ENCODE measurements at places on chromosomes 5 and 9. TPM values are rescaled to one million over a fixed set of nuclear protein-coding genes. Genes with fewer than 3 reads are reported as not detected.

SH3TC2 gene
- total RNA-seq, result 3.8 TPM

TMC1 gene
- not detected for total RNA-seq

PRUNE2 gene
- 4.1 TPM for total RNA-seq

HRCT1 gene
- total RNA-seq, result 0.90 TPM

PCSK5 gene
- total RNA-seq, result 67.5 TPM

CNTNAP3 gene
- total RNA-seq, result 1.00 TPM

INSL6 gene
- total RNA-seq, result not detected

PROB1 gene
- 0.63 TPM for total RNA-seq

SLCO4C1 gene
- total RNA-seq, result 20.5 TPM

SPATA31C1 gene
- total RNA-seq, result not detected

CDC26 gene
- total RNA-seq, result 39.8 TPM

PRDM9 gene
- 0.56 TPM for total RNA-seq

SHOC1 gene
- total RNA-seq, result 0.37 TPM

ADAMTS2 gene
- 55.4 TPM for total RNA-seq

- DNase-seq, result no peak
Measured at GRCh38 chr5:110852053-110852452, 113.2 kb downstream of the SLC25A46 start.

GRCh38 chr5:141100243-141100805 is at the start of gene PCDHB3:
TSS of gene PCDHB3 (plus strand) at chr5:141100473. CDS start at chr5:141100650, 177 bp downstream.
- no peak for DNase-seq

- no peak for DNase-seq
Measured at GRCh38 chr5:157115502-157115901, 6.7 kb upstream of the HAVCR2 start.

DNA sequence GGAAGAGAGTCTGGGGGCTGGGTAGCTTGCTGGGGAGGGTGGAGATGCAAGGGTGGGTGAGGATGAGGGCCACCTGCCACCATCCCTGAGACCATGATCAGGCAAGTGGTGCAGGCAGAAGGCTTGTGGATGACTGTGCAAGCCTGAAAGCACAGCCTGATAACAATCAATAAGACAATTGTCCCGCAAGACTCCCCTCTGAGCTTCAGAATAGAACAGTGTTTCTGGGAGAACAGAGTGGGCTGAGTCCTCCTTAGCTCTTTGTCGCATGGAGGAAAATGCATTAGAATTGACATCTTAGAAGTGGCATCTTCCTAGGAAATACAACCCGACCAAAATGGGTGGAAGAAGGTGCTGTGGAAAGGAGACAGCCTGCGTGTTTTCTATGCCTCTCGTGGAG is 6.6 kb downstream of the GADD45G start:
- DNase-seq, result no peak

- DNase-seq, result no peak
Measured at GRCh38 chr5:76408104-76408654, 5.1 kb downstream of the IQGAP2 start.

GRCh38 chr5:24391816-24392215 is 253.0 kb downstream of the CDH10 start:
- no peak for DNase-seq

- DNase-seq, result no peak
Measured at GRCh38 chr9:71302776-71303175, 181.4 kb upstream of the TRPM3 start.

DNA sequence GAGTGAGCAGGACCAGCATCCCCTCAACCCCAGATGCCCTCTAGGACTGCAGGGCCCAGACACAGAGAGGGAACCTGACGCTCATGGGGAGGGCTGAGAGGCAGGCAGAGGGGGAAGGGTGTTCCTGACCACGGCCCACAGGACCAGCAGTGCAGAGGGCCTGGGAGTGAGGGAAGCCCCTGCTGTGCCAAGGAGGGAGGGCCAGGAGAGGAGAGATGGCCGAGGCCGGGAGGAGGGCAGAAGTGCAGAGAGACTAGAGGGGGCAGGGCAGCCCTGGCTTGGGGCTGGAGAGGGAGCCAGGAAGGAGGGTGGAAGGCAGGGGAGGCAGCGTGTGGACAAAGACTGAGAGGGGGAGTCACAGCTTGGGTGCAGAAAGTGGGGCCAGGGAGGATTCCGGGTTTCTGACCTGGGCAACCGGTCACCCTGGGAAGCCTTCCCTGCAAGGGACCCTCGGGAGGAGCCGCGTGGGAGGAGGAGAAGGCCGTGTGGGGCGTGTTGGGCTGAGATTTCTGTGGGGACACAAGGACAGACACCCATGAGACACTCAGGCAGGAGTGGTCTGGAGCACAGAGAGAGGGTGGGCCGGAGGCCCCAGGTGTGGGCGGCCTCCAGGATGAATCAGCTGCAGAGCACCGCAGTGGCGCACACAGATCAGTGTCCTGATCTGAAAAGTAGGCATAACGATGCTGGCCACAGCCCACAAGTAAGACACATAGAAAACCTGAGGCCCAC is 117.5 kb downstream of the ADAMTS2 start:
- DNase-seq, result no peak

- no peak for DNase-seq
Measured at GRCh38 chr9:89051421-89052025, 60.3 kb downstream of the S1PR3 start.

GRCh38 chr5:179886190-179886911 is 21.3 kb downstream of the TBC1D9B start:
- no peak for DNase-seq

- peak; percentile 10 for DNase-seq
Measured at GRCh38 chr5:66164044-66164790, 20.1 kb downstream of the SREK1 start.

DNA sequence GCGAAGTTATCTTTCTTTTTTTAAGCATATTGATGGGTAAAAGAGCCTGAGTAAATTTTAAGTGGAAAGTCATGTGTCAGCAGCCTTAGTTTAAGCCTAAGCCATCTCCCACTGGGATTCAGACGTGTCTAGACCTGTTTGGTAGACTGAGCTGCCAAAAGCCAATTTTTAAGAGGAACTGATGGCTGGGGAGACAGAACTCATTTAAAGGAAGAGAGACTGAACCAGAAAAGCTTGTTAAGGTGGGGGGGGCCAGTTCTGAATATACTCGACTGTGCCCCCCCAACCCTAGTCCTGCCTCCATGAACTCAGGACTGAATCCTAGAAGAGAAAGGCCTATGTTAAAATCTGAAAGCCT is 58.3 kb upstream of the PLPP1 start:
- DNase-seq, result no peak

DNA sequence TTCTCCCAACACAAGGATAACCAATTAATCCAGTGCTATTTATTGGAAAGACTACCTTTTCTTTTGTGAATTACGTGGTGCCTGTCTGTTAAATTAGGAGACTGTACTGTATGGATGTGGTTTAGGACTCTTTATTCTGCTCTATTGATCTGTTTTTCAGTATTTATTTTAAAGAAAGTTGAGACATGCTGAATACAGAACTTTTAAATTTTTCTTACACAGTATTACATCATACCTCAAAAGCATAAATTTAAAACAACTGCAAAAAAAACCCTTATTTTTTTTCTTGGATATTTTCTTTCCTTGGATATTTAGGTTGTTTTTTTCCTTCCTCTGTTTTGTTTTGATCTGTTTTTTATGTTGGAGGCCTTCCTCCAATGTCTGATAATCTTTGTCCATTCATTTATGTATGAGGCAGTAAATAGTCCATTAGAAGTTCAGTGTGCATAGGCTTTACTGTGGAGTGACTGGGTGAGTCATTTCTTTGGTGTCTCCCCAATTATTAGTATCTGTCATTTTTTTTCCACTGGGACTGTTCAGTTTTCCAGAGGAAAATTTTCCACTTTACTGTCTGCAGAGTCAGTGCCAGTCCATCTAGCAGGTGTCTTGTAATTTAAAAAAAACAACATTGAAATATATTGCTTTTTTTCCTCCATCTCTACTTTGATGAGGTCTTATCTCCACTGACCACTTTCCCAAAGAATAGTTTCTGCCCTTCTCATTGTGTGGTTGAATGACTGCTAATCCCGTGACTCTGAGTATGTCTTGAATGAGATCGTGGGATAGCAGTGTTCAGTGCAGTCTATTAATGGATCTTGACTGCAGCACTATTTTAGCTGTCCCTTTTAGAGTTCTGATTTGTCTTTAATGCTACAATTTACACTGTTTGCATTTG is 15.2 kb downstream of the CYSTM1 start:
- no peak for DNase-seq

DNA sequence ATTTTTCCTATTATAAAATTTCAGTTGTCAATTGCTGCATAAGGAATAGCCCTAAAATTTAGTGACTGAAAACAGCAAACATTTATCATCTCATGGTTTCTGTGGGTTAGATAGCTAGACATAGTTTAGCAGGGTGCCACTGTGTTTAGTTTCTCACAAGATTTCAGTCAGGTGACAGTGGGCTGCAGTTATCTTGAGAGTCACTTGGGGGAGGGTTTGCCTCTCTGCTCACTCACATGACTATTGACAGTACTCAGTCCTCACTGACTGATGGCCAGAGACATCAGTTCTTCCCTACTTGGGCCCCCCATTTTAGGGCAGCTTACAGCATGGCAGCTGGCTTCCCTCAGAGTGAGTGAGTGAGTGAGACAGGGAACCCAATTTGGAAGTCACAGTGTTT is 42.0 kb downstream of the PBX3 start:
- peak; percentile 10 for DNase-seq

- DNase-seq, result no peak
Measured at GRCh38 chr5:56717253-56717987, 97.9 kb upstream of the MAP3K1 start.

GRCh38 chr9:87179553-87180340 is 232.4 kb upstream of the GAS1 start:
- no peak for DNase-seq

- DNase-seq, result no peak
Measured at GRCh38 chr9:96604004-96604319, 15.7 kb downstream of the CDC14B start.

GRCh38 chr5:151143645-151144044 is 13.9 kb downstream of the ANXA6 start:
- DNase-seq, result no peak

DNA sequence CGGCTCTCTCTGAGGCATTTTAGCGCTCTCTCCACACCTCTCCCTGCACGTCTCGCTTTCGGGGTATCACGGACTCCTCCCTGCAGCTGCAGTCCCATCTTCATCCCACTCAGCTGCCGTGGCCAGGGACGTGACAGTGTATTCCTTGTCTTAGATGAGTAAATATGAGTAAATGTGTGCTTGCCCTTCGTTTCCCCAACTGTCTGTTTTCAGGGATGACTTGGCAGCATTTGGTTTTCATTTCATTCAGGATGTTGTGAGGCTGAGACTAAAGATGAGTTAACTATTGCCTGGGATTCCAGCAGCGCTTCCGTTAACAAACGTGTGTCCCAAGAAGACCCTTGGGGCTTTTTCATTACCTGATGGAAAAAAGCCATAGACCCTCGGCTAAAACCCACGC is 29.5 kb downstream of the GDNF start:
- no peak for DNase-seq

DNA sequence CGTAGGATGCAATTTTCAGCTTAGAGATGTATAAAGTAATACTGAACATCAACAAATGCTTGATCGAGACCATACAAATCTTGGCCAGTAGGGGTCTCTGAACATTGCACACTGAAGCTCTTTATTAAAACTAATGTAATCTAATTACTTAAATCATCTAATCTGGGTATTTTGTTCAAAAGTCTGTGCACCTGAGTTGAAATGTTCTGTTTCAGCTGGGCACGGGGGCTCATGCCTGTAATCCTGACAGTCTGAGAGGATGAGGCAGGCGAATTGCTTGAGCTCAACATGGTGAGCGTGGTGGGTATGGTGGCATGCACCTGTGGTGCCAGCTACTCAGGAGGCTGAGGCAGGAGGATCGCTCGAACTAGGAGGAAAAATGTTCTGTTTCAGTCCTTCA is 41.0 kb downstream of the ESM1 start:
- peak; percentile 27 for DNase-seq

GRCh38 chr5:135353952-135354721 is 44.9 kb downstream of the MACROH2A1 start:
- DNase-seq, result no peak

- DNase-seq, result no peak
Measured at GRCh38 chr5:124575725-124576124, 170.7 kb downstream of the ZNF608 start.

GRCh38 chr5:78419396-78419795 is 59.0 kb downstream of the SCAMP1 start:
- DNase-seq, result no peak

DNA sequence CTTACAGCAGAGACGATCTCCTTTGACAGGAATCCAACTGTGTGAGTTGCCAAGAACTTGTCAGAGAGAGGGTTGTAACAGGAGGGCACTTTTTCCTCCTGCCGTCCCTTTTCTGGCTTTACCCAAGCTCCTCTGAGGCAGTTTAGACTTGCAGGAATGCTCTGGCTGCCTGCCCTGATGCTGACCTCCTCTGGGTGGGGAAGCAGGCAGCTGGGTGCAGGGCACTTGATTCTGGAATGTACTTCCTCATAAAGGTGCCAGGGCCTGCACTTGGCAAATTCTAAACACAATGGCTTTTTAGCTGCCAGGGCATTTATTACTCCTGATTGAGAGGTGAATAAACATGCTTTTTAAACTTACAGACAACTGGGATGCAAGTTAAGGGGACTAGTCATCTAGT is 190.4 kb downstream of the EPB41L4A start:
- DNase-seq, result peak; percentile 35

DNA sequence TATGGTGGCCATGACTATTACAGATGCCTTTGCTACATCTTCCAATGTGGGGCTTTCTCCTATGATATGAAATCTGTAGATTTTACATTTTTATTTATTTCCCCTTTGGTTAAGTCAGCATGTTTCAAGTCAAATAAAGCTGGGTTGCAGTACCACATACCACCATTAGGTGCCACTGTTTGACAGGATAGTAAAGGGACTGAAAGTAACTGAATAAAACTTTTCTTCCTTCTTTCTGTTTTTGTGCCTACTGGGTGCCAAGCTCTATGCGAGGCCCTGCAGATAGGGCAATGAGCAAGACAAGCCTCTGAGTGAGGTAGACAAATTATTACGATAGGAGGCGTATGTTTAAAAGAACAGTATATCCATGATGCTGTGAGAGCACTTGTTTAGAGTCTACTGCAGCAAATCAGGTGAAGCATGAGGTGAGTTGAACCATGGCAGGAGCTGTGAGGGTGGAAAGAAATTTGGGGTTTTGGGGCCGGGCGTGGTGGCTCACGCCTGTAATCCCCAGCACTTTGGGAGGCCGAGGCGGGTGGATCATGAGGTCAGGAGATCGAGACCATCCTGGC is 64.8 kb downstream of the GDNF start:
- no peak for DNase-seq

GRCh38 chr9:122789256-122790046 is 718 bp downstream of the OR5C1 start:
- DNase-seq, result no peak

Data from hepatocyte (in vitro differentiated cells).